Stimulated activated CD8-positive, alpha-beta memory T cell treated with anti-CD3 and anti-CD28 coated beads, Interleukin-7, amount 100 ng/mL, for 48 hours (primary cell): ENCODE measurements at places on chromosomes 2 and 18.

- DNase-seq, result no peak
Observed at GRCh38 chr2:172806493-172806892, 70.8 kb downstream of the RAPGEF4 start.

GRCh38 chr2:203688798-203689197 is 17.6 kb upstream of the CD28 start:
- DNase-seq, result no peak

- no peak for DNase-seq
Observed at GRCh38 chr2:47195148-47195547, 40.0 kb upstream of the STPG4 start.

DNA sequence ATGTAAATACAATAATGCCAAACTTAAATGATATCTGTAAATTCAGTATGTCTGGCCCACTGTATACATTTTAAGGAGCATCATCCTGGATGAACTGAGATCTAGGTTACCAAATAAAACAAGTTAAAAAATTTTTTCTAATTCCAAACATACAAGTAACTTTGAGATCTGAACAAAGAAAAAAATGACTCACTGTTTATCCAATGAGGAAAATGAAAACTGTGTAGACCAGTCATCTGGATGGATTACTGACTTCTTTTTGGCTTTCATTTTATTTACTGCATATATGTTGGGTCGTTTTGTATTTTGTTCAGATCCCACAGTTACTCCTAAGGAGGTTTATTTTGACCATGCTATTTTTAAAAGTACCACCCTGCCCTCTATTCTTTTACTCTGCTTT is 189.8 kb downstream of the RBM43 start:
- no peak for DNase-seq

GRCh38 chr2:72840066-72840465 is 14.2 kb upstream of the EXOC6B start:
- DNase-seq, result no peak

DNA sequence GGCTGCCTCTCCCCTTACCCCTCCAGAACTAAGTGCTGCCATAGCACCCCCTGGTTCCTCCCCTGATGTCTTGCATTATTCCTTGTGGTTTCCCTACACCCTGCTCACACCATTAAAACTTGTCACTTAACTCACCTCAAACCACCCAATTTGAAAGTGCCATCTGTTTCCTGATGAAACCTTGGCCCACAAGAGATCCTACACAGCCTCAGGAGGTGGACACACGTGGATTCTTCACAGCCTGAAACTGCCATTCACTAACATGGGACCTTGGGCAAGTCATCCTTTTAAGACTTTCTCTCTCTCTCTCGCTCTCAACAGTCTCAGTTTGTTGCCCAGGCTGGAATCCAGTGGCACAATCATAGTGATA is 27.5 kb upstream of the FAM124B start:
- DNase-seq, result no peak

DNA sequence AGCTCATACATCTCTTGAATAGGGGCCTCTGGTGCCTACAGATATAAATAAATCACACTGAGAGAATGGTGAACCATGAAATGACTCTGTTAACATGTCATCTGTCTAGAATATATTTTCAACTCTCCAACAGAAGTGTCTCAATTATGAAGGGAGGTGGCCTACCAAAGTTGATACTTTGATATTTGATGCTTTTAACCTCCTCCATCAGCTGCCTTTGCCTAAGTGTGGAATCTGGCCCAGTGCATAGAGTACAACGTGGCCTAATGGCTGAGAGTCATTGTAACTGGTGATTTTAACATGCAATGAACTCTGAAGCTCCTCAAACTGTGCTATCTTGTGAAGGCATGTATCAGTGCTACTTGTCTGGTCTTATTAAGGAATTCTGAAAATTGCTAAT is 93.4 kb downstream of the MYO3B start:
- no peak for DNase-seq

GRCh38 chr18:22813648-22814328 is 119.3 kb upstream of the RBBP8 start:
- DNase-seq, result no peak

DNA sequence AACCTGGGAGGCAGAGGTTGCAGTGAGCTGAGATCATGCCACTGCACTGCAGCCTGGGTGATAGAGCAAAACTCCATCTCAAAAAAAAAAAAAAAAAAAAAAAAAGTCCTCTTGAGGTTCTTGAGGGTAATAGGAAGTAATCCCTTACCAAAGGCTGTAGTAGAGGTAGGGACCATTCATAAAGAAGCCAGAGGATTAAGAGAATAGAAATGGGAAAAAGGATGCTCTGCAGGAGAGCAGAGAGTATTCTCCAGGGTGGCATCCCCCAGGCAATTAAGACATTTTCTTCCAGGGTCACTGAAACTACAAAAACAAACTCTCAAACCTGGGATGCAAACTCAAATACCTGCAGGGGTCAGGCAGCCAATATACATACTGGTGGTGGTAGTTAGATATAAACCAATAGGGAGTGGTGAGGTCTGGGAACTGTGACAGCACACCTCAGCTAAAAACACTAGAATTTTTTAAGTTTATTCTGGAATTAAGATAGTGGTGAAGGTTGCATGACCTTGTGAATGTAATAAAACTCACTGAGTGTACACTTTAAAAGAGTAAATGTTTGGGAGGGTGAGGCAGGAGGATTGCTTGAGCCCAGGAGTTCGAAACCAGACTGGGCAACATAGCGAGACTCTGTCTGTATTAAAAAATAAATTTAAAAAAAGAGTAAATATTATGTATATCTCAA is 24.7 kb downstream of the RAPH1 start:
- no peak for DNase-seq
